ENCODE measurements at places on chromosomes 4 and X.

GRCh38 chrX:21479695-21480270 is 105.6 kb downstream of the CNKSR2 start:
- peak; percentile 4 for DNase-seq

DNA sequence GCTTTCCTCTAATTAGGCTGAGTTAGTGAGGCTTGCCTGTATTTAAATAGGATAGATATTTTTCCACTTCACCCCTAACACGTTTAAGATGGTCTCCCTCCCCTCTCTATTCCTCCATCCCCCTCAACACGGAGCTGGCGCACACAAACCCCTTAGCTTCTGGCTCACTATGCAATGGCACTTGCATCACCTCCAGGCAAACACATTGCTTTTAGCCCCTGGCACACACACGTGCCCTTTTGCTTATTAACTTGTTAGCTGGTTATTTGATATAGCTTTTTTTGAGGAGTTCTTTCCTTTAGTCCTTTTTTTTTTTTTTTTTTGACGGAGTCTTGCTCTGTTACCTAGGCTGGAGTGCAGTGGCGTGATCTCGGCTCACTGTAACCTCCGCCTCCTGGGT is 94.3 kb downstream of the HDAC8 start:
- no peak for DNase-seq

- peak; percentile 10 for DNase-seq
Observed at GRCh38 chr4:74758551-74759145, 35.7 kb downstream of the BTC start.

DNA sequence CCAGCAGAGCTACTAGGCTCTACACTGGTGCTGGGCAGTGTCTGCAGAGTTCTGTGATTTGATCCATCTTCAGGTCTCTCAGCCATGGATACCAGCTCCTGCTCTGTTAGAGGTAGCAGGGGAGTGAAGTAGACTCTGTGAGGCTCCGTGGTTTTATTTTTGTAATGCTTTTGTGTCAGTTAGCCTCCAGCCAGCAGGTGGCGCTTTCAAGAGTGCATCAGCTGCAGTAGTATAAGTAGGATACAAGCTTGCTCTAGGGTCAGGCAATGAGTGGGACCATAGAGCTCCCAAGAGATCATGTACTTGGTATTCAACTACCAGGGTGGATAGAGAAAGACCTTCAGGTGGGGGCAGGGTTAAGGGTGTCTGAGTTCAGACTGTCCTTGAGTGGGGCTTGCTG is 362.5 kb upstream of the TRAM1L1 start:
- no peak for DNase-seq

GRCh38 chr4:75860606-75861005 is 41.6 kb downstream of the PPEF2 start:
- no peak for DNase-seq

DNA sequence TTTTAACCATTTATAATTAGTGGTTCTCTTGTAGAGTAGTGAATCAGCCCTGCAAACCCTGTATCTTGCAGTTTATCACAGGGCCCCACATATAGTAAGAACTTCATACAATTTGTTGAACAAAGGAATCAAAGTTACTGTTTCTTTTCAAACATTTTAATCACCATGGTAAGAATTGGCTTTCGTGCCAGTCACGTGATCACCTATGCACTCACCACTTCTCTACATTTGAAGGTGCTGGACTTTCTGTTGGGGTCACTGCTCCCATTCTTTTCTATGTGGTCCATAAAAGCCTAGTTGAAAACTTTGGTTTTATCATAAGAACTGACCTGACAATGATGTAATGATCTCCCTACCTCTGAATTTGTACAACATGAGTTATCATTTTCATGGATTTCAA is 426.4 kb upstream of the CPEB2 start:
- DNase-seq, result no peak

DNA sequence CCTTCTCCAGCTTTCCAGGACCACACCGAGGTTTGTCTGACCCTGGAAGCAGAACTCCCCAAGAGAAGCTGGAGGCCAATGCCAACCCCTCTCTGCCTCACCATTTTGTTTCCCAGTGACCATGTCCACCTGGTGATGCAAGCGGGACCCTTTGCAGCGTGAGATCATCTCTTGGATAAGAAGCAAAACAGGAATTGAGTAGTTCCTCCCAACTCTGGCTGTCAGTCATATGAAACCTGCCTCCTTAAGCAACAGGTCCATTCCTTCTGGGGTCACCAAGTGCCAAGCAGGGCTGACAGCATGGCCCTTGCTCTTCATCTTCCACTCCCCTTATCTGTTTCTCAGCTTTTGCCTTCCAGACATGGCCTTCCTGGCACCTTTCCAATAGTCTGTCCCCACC is 41.3 kb upstream of the MTM1 start:
- DNase-seq, result no peak

All from skin of body (tissue), 3 donors.